ENCODE measurements at places on chromosomes 6 and 20.
A peak's percentile ranks its signal among the peaks of the same experiment; 100 is the strongest.

- no peak for DNase-seq
These were observed 66.7 kb downstream of the VEGFA start for GRCh38 chr6:43836507-43837240.

- DNase-seq = no peak
These were observed 107.3 kb downstream of the NRN1 start for GRCh38 chr6:5899216-5900045.

- no peak for DNase-seq
These were observed 77.7 kb downstream of the UBE3D start for GRCh38 chr6:82987951-82988350.

DNA sequence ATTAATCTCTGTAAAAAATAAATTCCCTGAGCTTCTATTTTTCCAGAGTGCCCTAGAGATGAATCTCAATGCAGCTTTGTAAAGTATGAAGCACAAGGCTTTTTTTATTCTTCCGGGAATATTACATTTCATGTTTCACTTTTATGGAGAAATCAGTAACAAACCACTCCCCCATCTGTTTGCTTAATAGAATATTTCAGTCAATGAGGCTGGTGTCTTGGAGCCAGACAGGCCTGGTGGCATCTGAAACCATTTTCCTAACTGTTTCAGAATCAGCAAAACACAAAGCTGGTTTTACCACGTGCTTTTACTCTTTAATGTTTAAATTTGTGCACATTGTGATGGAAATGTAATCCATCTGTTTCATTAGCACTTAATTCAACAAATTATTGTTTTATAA lies 400.8 kb upstream of the HSF2 start:
- no peak for DNase-seq

DNA sequence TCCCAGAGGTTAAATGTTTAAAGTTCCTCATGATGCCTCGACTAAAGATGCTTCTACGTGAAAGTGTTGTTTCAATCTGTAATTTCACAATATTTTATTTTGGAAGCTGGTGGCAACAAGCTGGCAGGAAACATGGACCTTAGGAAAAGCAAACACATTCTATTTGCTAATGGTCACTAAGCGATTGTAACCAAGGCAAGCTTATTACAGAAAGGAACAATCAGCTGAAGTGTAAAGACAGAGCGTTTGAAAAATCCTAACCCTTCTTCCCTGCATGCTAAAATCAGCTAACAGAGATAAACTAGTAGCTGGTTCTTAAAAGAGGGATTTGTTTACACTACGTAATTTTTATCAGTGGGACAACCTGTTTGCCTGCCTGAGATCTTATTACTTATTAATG lies 50.0 kb downstream of the IL20RA start:
- DNase-seq = no peak

DNA sequence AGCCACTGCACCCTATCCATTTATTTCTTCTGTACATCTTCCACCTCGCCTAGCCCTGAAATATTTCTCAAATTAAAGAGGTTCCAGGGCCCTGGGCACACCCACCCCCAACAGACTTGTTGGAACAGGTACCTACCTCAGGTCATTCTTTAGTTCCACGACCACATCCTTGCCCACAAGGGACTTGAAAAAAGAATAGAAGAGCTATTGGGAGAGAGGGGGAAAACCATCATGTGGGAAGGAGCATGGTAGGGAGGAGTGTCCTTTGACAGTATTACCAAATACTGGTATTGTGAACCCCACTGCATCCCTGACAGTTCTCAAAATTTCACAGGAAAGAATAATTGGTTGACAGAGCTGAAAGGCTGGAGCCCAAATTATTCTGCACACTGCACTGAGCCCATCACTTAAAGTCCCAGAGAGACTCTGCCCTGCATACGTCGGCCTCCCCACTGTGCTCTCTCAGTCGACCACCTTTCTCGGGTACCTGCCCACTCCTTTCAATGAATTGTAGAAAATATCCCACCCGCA lies 762 bp downstream of the LSM2 start:
- DNase-seq = no peak

- DNase-seq = no peak
These were observed 14.5 kb downstream of the HECA start for GRCh38 chr6:139149383-139149782.

- DNase-seq = no peak
These were observed 1283.3 kb upstream of the GJE1 start for GRCh38 chr6:140849456-140849855.

DNA sequence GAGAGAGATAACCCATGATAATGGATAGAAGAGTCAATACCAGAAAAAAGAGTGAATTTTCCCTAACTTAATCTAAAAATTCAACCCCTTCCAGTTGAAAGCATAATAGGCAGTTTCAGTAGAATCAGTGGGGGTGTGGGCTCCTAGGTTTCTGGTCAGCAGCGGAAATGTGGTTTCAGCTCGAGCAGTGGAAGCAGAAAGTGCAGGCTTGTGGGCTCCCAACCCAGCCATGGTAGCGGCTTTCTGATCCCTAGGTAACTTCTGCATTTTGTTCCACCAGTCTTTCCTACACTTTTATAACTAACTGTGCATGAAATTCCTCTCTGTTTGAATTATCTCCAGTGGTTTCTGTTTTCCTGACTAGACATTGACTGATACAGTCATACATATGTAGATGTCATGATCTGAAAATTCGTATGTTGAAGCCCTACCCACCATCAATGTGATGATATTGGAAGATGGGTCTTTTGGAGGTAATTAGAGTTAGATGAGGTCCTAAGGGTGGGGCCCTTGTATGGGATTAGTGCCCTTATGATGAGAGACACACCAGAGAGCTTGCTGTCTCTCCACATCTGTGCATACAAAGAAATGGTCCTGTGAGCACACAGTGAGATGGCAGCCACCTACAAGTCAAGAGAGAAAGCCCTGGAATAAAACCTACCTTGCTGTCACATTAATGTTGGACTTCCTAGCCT lies 6.5 kb upstream of the DDO start:
- DNase-seq = no peak

GRCh38 chr6:155221086-155221485 lies 42.7 kb upstream of the CLDN20 start:
- DNase-seq = no peak

GRCh38 chr20:9590189-9590588 lies 75.8 kb downstream of the LAMP5 start:
- no peak for DNase-seq

DNA sequence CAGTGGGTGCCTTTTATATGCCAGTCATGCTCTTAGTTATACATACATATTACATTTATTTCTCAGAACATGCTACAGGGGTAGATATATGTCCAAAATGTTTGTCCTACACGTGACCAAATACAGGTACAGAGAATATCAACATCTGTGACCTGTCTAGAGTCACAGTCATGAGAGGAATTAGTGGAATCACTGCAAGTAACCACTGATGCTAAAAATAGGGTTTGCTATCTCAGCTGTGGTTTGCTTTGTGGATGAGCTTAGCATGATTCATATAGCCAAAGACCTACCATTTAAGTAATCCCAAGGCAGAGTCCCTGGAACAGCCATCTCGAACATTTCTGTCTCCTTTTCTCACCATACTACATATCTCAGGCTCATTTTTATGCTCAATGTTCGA lies 32.3 kb downstream of the GSTA3 start:
- DNase-seq = peak; percentile 50

DNA sequence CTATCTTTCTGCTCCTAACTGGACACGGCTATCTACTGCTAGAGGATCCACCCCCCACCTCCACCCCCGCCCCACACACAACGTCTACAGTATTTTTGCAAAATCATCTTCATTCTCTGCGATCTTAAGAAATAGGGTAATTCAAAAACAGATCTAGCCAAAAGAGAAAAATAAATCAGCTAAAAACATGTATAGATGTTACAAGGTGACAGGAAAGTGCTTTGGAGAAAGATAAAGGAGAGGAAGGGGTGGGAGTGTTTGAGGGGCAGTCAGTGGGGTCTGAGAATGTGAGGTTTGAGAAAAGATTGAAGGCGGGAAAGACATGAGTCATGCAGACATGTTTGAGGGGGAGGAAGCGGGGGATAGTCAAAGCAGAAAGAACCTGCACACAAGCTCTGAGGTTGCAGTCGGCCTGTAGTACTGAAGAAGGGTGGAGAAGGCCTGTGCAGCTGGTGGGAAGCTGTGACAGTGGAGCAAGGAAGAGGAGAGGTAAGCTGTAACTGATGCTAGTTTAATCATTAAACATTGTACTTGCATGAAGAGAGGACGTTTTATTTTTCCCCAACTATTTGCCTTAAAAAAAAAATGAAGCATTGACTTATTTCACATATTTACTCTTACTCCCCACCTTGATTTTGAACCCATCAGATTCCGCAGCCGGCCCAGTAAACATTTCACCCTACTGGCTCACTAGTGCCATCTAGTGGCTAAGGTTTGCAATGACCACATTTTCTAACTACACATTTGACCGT lies 332.6 kb downstream of the ADGRB3 start:
- DNase-seq = peak; percentile 12

GRCh38 chr20:33789109-33789857 lies 21.9 kb upstream of the CHMP4B start:
- DNase-seq = peak; percentile 97

DNA sequence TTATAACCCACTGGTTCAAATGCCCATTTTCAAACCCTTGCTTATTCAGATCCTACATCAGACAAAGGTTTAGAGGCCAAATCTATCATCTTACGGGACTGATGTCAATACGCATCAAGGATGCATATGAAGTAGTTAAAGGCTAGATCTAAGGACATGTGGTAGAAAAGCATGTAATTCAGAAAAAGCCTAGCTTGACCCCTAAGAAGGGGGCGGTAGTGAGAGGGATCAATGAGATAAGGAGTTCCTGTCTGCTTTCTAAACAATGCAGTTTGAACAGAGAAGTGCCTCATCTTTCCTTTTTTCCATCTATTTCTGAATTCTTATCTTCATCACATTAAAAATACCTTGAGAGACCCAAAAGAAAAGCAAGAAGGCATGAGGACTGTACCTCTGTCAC lies 237.7 kb downstream of the ARHGAP18 start:
- DNase-seq = no peak

GRCh38 chr20:14543040-14543439 lies 205.6 kb upstream of the FLRT3 start:
- no peak for DNase-seq

- no peak for DNase-seq
These were observed 347.6 kb upstream of the MMS22L start for GRCh38 chr6:97630604-97631003.

DNA sequence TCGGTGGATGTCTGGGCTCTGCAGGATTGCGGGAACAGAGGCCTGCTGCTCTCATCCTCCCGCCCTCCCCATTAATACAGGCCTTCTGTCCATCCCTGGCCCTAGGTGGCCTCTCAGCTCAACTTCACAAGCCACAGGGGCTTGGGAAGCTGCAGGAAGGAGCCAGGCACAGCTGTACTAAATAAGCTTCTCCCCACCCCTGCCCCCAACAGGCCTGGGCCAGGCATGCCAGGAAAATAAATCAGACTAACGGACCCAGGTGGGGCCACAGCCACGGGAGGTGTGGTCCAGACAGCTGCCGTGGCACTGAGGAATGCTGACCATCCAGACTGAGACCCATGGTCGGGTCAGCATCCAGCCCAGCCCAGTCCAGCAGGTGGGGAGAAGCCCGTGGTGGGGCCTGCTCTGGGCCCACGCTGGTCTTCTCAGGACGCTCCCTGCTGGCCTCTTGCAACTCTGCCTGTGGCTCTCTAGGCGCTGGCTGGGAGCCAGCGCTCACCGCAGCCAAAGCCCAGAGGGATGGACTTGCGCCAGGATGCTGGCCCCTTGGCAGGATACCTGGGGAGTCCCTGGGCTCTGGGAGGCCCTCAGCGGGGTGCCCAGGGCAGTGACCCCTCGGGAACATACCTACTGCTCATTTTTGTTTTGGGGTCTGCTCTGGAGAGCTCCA lies 8.6 kb upstream of the YTHDF1 start:
- peak; percentile 74 for DNase-seq

GRCh38 chr6:45920819-45921511 lies 94.7 kb downstream of the CLIC5 start:
- no peak for DNase-seq

GRCh38 chr6:115887891-115888290 lies 172.8 kb downstream of the FRK start:
- no peak for DNase-seq

DNA sequence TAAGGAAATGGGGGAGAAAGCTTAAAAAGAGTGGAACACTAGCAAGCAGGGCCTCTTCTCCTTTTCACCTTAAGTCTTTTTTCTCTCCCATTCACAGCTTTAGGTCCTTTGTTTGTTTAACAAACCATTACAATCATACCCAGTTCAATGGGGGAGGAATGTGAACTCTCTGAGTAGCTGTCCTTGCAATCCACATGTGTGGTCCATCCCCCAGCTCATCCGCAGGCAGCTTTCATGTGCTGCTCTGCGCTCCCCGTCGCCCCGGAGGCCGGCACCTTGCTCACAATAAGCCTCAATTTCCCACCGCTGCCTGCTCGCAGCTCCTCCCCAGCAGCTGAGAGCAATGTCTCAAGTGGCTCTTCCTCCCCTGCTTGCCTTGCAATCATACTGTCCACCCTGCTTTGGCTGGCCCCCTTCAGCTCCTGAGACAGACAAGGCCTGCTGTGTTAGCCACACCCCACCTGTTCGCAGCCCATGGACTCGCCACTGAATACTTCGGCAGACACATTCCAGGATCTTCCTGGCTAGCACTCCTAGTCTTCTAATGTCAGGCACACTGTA lies 49.1 kb downstream of the PLAGL1 start:
- no peak for DNase-seq

DNA sequence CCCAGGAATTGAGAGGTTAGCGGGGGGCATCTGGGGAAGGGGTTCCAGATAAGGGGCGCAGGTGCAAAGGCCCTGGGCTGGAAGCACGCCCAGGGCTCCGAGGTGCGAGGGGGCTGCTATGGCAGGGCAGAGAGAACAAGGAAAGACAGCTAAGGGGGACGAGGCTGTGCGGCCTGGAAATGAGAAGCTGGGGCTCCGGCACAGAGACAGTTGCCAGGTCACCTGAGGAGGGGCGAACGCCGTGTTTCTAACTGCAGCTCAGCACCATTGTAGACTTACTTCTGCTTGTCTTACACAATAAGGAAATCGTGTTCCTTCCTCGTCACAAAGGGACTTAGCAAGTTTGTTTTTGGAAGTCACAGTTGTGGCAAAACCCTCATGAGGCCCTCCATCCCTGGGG lies 68.9 kb upstream of the TBXT start:
- DNase-seq = no peak

- no peak for DNase-seq
These were observed 80.2 kb downstream of the SRC start for GRCh38 chr20:37426106-37426505.

DNA sequence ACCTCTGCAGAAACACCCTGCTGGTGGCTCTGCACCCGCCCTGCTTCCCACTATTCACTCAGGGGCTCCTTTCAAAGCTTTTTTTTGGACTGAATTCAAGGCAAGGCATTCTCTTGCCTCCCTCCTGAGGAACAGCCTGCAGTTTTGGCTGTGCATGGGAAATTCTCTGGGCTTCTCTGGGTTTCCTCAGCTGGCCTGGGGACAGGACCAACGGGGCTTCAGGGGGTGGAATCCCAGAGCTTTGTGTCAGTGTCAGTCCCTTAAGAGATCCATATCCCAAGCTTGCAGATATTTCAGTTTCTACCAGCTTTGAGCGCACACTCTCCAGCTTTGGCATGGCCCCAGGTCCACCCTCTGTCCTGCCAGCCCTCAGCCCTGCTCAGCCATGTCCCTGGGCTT lies 2.0 kb downstream of the SCRT2 start:
- no peak for DNase-seq

All from H54 (cell line).